HCT116 (cell line): ENCODE measurements at places on chromosomes 3 and 15.
A peak's percentile ranks its signal among the peaks of the same experiment; 100 is the strongest.

DNA sequence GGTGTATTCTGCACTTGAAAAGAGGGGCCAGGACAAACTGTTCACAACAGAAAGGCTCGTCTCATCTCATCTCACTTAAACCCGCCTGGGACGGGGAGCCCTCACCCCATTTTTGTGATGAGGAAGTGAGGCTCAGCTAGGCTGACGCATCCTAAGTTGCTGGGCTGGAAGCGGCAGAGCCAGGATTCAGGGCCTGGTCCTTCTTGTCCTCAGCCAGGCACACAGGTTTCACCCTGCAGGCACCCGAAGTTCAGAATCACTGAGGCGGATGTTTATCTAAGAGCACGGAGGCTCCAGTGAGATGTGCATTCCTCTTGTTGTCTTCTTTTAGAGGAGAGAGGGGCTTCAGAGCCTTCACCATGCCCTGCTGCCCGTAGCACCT is 51.1 kb upstream of the PLXNA1 start:
- DNase-seq, result no peak

DNA sequence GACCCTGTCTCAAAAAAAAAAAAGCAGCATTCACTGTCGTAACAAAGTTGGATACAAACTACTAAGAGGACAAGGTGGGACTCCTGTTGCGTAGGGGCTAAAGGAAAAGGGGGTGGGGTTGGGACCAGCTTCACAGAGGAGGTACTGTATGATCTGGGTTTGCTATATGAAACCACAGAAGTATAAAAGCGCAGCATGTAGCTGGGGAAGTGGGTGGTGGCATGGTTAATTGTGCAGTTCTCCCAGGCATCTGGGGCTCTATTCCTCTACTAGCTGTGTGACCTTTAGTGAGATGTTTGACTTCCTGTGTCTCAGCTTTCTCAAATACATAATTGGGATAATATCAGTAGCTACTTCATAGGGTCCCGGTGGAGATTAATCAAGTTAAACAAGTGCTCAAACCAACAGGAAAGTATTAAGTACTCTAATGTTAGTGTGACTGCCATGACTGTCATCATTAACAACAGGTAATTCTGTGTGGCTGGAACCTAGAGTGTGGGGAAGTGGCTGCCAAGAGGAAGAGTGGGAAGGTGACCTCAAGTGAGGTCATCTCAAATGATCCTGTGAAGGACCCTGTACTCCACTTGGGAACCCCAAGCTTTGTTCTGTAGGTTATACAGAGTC is 11.5 kb downstream of the PARP16 start:
- DNase-seq, result no peak

DNA sequence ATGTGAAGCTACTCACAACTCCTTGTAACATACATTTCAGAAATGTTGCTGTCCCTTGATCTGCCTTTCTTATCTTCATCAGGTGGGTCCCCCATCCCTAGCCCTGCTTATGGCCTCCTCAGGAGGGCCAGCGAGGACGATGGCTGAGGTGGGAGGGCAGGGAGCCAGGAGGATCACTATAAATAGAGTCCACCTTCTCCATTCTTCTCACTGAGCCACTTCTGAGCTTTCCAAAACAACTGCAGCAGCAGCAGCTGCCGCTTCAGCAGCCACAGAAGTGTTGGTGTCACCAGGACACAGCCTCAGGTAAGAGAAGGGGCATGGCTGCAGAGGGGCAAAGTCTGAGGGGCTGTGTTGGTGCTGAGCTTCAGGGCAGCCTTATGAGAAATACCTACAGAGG is 53.5 kb downstream of the ANAPC13 start:
- no peak for DNase-seq

DNA sequence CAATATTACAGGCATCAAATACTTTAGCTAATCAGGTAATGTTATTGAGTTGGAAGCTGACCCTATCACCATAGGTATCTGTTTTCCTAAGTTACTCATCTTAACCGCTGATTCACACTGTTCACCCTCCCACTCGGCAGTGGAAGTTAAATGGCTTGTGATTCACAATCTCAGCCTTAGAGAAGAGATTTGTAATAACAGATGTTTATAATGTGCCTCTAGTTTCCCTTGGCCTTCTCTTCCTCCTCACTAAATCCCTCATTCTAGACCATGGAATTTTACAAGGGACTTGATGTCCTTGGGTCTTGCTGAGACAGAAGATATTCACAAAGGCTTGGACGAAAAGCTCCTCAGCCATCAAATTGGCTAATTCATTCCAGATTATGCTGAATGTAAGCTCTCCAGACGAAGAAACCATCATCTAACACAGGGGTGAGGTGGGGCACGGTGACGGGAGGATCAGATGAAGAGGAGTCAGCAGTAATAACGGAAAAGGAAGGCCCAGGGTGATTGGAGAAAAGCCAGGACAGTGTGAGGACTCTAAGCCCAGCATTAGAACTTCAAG is 931.7 kb downstream of the MCTP2 start:
- no peak for DNase-seq

DNA sequence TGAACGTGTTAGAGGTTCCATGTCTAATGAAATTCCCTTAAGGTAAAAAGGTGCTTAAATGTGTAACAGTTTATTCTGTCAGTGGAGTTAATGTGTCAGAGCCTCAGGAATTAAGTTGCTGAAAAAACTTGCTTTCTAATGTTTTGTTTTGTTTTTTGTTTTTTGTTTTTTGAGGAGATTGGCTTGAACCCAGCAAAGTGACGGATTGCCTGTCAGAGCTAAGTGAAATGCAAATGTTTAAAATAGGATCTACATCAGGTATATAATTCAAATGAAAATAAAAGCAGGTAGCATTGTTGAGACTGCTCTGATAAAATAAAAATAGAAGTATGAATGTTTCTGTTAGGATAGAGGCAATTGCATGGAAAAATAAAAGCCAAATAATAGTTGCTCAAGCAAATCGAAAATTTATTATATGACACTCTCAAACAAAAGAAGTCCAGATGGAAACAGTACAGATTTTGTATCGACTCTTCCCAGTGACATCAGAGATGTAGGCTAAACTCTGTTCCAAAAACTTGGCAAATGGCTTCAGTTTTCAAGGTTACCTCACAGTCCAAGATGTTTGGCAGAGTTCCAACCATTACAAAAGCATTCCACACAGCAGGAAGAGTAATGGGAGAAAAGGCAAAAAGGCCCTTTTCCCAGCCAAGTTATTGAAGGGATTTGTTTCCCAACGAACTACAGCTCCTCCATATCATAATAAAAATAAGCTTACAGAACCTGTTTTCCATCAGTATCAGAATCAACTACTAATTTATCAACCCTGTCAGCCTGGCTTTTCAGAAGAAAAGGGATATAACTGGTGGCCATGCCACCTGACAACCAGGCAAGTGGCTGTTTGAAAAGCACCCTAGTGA is 291.0 kb downstream of the TBL1XR1 start:
- no peak for DNase-seq

DNA sequence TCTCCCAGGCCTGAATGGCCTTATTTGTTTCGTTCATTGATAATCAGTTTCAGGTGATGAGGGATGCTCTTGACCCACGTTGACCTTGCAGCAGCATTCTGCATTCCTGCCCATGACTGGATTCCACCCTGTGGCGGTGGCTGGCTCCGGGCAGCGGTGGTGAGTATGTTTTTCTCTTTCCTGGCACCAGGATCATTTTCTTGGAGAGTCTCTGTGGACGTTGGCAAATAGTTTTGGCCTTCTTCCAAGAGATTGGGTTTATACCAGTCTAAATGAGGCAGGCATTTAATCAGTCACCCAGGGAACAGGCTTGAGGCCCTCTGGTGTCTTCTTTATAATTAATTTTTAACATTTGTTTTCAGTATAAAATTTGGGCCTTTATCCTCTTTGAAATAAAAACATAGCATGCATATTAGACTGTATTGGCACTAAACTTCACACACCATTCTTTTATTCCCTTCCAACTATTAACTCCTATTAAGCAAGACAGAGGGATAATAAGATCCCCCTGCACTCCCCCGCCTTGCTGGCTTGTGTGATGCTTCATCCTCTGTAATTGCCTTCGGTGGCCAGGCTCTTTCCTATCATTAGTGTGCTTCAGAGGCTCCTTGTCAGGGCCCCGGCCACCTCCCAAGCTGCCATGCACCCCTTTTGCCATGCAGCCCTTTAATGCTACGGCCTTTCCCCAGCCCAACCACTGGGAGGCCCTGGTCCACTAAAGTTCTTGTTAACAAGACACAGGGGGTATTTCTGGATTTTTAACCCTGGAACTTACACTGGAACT is 176.2 kb upstream of the TOPAZ1 start:
- DNase-seq, result no peak

DNA sequence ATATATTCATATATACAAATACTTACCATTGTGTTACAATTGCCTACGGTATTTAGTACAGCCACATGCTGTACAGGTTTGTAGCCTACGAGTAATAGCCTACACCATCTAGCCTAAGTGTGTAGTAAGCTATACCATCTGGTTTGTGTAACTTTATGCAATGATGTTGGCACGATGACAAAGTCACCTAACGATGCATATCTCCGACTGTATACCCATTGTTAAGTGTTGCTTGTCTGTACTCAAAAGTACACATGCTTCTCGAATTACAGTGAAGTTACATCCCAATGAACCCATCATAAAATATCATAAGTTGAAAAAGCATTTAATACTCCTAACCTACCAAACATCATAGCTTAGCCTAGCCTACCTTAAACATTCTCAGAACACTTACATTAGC is 327.1 kb downstream of the KBTBD8 start:
- no peak for DNase-seq

DNA sequence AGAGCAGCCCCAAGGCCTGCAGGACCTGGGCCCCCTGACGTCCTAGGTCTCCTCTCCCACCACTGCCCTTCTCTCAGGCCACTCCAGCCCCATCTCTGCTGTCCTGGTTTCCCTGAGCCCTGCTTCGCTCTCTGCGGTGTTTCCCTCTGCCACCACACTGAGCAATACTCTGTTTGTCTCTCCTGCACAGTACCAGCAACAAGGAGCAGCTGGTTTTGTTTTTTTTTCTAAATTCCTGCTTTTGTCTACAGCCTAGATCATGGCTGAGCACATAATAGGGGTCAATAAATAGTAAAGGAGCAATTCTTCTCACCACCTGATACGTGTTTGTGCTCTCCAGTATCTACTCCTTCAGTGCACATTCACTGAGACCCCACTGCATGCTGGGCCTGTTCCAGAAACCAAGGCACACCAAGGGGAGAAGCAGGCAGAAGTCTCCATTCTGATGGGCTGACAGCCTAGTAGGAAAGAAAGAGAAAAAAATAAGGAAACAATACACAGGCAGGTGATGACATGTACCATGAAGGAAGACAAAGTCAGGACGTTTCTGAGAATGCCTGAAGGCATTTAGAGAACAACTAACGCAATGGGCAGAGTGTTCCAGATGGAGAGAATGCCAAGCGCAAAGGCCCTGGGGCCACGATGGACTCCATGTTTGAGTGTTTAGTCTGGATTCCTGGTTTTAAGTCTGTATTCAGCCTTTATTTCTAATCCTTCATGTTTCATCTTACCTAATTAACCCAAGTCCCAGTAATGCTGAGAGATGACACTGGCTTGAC is 6.0 kb upstream of the ACAD9 start:
- no peak for DNase-seq

- no peak for DNase-seq
Measured at GRCh38 chr15:52171807-52172206, 19.4 kb downstream of the GNB5 start.

- no peak for DNase-seq
Measured at GRCh38 chr3:24037971-24038370, 92.9 kb downstream of the NR1D2 start.

DNA sequence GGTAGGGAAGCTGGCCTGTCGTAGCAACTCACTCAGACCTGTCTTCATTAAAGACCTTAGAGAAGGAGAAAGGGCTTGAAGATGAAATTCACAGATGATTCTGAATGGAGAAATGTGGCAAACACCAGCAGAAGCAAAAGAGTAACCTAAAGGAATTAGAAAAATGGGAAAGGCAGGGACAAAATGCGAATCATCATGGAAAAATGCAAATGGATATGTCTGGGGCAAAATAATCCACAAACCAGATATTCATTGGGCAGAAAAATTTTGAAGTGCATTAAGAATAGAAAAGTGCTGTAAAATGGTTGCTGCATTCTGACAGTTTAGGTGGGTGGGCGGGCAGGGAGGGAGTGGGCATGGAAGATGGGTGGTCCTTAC is 156.9 kb upstream of the RASGRP1 start:
- no peak for DNase-seq

DNA sequence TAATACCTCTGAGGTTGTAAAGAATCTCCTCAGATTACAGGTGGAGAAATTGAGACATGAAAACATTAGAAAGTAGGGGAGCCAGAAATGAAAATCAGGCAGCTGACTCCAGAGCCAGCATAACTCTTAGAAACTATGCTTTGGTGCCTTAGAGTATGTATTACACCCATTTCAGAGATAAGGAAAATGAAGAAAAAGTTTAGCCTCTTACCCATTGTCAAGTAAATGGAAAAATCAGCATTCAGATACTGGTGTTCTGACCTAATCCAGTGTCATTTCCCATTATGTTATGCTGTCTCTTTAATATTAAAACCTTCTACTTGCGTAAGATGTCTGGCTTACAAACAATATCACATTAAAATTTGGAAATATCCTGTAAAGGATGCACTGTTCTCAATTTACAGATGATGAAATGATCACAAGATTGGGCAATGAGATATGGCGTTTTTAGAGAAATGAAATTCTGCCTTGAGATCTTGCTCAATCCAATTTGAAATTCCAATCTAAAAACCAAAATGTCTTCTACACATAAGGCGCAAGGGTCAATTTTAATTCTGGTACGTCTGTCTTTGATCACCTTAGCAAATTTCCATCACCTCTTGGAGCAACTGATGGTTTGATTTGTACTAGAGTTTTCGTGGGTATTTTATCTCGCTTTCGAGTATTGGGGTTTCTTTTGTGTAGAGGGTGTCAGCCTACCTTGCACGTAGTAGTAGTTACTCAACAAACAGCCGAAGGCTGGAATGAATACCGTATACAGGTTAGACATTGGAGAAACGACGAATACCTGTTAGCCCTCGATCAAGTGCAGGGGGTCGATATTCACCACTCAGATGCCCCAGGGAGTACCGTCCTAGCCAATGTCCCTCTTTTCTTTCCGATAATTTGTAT is 902 bp upstream of the ZCWPW2 start:
- no peak for DNase-seq

DNA sequence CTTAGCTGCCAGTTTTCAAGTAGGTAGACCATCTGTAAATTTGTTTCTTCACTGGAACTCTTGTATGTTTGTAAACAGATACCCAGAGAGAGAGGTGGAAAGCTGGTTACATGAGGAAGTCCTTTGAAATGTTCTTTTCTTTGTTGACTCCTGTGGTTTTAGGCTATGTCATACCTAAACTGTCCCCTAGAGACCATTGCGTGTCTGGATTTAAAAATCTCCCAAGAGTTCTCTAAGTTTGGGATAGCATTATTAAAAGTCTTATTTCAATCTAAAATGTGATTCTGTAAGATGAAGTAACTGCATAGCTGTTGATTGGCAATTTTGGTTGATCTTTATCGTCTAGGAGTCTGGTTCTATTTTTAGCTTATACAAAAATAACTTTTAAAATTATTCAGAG is 127.2 kb downstream of the GHSR start:
- no peak for DNase-seq

DNA sequence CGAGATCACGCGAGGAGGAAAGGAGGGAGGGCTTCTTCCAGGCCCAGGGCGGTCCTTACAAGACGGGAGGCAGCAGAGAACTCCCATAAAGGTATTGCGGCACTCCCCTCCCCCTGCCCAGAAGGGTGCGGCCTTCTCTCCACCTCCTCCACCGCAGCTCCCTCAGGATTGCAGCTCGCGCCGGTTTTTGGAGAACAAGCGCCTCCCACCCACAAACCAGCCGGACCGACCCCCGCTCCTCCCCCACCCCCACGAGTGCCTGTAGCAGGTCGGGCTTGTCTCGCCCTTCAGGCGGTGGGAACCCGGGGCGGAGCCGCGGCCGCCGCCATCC is 1.1 kb upstream of the SETD5 start:
- peak; percentile 93 for DNase-seq
